OCI-M1 (cell line): ENCODE measurements at places on chromosomes 16 and 17.

GRCh38 chr17:81417049-81417878 lies 22.0 kb downstream of the BAHCC1 start:
- no peak for DNase-seq

GRCh38 chr17:48745381-48746275 lies 17.1 kb upstream of the HOXB13 start:
- no peak for DNase-seq

DNA sequence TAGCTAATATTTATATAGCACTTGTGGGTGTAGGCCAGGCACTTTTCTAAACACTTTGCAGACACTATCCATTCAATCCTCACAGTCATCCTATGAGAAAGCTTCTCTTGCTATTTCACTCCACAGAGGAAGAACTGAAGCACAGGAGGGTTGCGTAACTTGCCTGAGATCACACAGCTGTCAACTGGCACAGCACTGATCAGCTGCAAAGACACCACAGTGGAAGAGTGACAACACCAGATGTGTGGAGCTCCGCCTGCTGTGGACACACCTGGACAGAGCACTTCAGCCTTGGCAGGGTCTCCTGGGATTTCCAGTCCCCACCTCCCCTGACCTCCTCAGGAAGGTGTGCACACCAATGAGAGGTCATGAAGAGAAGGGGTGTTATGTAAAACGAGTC lies 13.3 kb upstream of the CNEP1R1 start:
- no peak for DNase-seq

- peak; percentile 75 for DNase-seq
These were observed 188.6 kb upstream of the PSMD7 start for GRCh38 chr16:74107795-74108610.

- no peak for DNase-seq
These were observed 41.8 kb downstream of the GAS7 start for GRCh38 chr17:10156599-10156947.

DNA sequence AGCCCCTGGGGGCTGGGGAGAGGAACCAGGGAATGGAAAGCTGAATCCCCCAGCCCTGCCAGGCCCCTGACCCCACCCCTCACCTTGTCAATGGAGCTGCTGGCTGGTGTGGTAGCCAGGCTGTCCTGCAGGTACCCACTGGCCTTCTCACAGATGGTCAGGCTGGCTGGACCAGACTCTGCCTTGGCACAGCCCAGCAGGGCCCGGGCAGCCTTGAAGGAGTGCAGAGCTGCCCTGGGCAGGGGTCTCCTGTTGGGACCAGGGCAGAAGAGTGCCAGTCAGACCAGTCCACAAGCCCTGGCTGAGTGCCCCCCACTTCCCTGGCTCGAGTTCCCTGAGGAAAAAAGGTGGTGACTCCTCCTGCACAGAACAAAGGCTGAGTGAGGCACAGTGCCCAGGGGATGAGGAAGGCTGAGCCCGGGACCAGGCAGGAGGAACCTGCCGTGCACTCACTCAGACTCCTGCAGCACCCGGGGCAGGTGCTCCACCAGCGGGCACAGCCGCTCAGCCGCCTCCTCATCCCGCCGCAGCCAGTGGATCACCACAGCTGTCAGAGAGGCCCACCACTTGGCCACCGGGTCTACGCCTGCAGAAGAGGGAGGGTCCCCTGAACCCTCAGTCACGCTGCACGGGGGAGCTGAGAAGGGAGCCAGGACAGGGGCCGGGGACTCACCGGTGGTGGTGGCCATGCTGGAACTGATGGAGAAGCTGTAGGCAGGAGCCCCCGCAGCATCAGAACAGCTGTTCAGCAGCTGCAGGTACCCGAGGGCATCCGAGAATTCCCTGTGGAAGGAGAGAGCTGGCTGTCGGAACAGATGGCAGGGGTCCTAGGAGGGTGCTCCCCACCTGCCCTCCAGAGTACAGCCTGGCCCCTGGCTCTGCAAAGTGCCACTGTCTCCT lies 22.4 kb downstream of the SREBF1 start:
- no peak for DNase-seq

- DNase-seq, result no peak
These were observed 524.4 kb upstream of the ZFHX3 start for GRCh38 chr16:73572135-73572828.

DNA sequence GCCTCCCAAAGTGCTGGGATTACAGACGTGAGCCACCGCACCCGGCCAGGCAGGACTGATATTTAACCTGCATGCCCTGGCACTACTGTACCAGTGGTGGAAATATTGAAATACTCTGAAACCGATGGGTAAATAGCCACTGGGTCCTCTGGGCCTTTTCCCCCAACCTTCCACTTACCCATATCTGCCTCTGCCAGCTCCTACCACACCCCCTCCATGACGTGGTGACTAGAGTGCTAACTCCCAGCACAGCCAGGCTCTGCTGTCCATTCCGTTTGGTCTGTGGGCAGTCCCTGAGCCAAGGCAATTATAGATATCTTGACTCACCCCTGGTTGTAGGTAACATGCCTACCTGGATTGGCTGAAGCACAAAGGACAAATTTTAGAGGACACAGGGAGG lies 187.8 kb downstream of the PRKCB start:
- no peak for DNase-seq

- no peak for DNase-seq
These were observed 182.7 kb downstream of the RPTOR start for GRCh38 chr17:80727409-80727755.

DNA sequence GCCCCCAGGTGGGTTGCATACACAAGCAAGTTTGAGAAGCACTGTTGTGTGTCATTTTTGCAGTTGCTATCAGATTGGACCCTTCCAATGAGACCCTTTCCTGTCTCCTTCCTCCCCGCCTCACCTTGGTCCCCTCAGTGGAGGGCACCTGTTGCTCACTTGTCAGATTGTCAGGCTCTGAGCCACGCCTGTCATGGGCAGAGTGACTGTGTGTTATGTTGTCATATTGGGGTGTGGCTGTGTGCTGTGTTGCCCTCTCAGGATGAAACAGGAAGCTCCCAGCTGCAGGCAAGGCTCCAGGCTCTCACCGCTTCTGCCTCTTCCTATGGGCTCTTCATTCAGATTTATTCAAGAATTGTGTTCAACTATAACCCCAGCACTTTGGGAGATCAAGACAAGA lies 302.9 kb downstream of the CPPED1 start:
- DNase-seq, result no peak

DNA sequence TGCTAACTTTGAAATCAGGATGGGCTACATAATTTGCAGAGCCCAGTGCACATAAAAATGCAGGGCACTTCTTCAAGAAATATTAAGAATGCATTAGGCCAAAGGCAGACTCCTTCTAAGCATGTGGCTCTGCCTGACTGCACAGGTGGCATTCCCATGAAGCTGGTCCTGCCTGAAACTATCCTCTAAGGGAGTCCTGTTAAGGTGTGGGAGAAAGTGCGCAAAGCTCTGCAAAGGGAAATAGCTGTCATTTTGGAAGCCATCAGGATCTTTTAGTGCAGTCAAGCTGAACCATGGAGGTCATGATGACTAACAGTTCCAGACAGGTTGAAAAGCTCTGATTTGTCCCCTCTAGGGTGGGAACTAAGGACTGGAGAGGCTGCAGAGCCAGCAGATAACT lies 41.9 kb upstream of the CRHR1 start:
- no peak for DNase-seq

DNA sequence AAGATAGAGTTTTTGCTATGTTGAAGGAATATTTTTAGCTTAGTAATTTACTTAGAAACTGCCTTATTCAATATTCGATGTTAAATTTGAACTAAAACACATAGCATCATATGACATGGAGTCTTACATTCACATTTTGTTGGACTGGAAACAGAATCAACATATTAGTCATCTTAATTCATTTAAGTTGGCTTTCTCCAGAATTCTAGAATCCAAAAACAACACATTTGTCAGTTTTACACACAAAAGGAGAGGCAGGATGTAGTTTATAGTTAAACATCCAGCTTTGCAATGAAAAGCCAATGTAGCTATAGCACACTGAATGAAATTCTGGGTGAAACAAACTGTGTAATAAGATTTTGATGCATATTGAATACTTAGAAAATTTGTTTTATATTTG lies 43.3 kb downstream of the WWOX start:
- no peak for DNase-seq

DNA sequence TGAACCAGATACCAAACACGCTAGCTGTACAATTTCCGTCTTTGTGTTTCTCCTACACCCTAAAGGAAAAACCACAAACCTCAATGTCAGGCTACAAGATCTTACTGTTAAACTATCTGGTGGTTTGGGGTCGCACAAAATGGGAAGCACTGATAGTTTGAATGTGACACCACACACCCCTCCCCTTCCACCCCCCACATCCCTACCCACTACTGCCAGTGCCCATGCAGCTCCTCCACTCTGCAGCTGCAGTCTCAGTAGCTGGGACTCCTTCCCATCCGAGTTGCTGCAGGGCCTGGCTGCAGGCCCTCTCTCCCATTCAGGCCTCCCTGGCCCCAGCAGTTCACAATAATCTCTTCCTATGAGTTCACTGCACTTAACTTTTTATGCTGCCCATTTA lies 18.4 kb downstream of the TRAP1 start:
- DNase-seq, result peak; percentile 85

GRCh38 chr17:56510554-56511342 lies 82.8 kb upstream of the NOG start:
- no peak for DNase-seq

GRCh38 chr17:49576088-49576916 lies 631 bp downstream of the NXPH3 start:
- DNase-seq, result no peak

- DNase-seq, result no peak
These were observed 11.6 kb downstream of the ZNF423 start for GRCh38 chr16:49844359-49844758.

- no peak for DNase-seq
These were observed 2.4 kb downstream of the HIC1 start for GRCh38 chr17:2057175-2057759.

DNA sequence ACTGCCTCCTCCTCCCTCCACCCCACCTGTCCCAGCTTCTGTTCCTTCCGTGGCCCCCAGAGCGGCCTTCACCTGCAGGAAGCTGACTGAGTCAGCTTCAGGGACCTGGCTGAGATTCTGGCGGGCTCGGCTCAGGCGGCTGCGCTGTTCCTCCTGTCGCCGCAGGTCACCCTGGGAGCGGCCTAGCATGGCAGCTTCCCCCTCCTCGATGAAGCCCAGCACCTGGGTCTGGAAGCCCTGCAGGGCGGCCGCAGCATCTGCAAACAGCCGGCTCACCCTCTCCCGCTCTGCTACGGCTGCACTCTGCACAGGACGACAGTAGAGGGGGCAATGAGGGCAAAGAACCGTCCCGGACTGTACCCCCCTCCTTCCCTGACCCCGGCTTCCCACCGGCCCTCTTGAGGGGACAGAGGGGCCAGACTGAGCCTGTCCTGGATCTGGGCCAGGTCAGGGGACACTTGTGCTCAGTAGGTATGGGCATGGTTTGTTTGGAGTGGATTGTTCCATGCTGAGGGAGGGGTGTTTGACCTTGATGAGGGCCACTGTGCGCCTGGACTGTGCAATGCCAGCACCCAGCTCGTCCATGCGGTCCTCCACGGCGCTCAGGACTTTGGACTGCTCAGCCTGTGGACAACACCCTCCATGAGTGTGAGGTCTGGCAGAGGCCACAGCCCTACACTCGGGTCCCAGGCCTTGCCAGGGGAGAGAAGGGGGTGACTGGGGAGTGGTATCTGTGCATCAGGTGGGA lies 2.0 kb downstream of the TRIM47 start:
- DNase-seq, result no peak

- DNase-seq, result peak; percentile 31
These were observed 51.3 kb downstream of the HS3ST3B1 start for GRCh38 chr17:14352136-14352535.

DNA sequence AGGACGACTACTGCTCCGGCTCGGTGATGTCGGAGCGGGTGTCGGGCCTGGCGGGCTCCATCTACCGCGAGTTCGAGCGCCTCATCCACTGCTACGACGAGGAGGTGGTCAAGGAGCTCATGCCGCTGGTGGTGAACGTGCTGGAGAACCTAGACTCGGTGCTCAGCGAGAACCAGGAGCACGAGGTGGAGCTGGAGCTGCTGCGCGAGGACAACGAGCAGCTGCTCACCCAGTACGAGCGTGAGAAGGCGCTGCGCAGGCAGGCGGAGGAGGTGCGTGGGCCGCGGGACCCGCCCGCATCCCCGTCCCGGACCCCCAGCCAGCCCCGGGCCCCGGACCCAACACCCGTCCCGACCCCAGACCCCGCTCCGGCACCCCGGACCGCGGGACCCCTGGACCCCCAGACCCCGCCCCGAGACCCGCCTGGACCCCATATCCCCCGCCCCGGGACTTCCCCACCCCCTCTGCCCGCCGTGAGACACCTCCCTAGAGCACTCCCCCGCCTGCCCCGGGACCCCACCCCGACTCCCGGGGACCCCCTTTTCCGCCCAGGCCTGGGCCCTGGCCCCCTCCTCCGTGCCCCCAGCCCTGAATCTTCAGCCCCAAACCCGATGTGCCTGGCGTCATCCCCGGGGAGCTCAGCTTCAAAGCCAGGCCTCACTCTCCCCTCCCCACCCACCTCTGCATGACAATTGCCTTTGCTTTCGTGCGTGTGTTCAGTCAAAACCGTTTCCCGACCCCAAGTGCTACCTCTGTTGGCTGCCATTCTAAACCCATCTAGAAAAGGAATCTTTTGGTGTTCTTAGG lies 594 bp downstream of the MAPK8IP3 start:
- peak; percentile 50 for DNase-seq

DNA sequence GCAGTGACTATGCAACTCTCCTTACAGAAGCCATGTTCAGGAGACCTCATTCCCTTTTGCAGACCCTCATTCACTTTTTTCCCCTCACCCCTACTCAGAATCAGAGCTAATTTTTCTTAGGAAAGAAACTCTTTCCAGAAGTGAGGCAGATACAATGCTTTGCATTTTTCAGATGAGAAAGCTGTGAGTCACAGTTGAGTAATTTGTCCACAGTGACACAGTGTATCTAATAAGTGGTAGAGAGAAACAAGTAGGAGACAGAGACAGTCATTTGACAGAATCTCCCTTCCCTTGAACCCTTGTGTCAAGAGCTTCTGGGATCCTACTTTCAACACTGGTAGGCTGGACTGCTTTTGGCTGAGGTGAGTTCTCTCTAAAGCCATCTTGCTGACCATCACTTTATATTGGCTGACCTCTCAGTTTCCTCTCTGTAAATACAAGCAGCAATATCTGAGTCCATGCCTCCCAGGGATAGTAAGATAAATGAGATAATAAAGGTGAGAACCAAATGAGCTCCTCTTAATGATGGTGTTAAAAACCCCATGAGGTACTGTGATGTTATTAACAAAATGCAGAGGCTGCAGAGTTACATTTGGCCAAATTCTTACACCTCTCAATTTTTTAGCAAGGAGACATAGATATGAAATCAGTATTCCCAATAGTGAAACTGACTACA lies 130.8 kb downstream of the CA10 start:
- DNase-seq, result no peak

DNA sequence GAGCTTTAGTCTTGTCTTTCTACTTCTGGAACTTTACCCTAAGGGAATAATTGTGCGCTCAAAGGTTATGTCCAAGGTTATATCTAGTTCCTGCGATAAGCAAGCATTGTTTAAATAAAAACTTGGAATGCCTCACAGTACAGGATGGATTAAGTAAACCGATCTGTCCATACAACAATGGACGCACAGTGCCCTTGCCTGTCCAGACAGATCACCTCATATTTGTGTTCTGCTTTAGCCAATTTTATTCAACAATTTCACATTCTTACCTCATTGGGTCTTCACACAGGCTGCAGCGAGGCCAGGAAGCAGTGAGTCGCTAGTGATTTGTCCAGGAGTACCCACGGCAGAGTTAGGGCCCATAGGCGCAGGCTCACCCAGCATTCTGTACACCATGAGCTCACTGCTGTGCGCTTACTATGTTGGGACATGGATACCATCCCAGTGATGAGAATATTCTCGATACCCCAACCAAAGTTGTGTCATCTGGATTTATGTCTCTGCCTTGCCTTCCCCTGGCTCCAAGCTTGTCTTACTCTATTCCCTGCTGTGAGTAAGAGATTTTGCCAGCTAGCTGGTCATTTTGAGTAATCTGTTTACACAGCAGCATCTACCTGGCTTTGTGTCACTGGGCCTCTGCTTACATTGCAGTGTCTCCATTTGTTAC lies 39.8 kb downstream of the USP43 start:
- no peak for DNase-seq
